ENCODE measurements at places on chromosomes 3 and 15.

GRCh38 chr15:79373113-79373512, 59.0 kb upstream of the MINAR1 start:
- no peak for DNase-seq

GRCh38 chr3:100682056-100682853, 27.0 kb upstream of the TFG start:
- DNase-seq, result no peak

GRCh38 chr3:103672346-103672745, 1237.5 kb downstream of the ZPLD1 start:
- no peak for DNase-seq

DNA sequence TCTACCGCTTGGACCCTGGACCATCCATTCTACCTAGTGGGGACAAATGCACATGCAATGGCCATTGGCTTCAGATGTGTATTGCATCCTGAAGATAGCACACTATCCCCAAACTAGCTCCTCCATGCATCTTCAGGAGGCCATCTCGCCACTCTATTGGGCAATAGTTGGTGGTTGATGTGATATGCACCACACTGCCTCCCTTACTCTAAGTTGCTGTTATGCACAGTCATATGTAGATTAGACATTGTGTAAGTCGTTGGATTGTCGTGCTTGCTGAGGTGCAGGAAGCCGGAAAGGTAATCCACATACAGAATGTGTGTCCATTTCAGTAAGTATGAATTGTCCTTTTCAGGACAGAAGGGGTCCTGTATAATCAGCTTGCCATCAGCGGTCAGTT, 26.7 kb upstream of the PLA2G4D start:
- no peak for DNase-seq

GRCh38 chr3:2525968-2526367, 427.3 kb downstream of the CNTN4 start:
- no peak for DNase-seq

- DNase-seq, result no peak
These were observed 39.7 kb downstream of the NBEAL2 start for GRCh38 chr3:47019201-47019600.

- peak; percentile 7 for DNase-seq
These were observed 228.7 kb upstream of the ZNF385D start for GRCh38 chr3:21979706-21980105.

DNA sequence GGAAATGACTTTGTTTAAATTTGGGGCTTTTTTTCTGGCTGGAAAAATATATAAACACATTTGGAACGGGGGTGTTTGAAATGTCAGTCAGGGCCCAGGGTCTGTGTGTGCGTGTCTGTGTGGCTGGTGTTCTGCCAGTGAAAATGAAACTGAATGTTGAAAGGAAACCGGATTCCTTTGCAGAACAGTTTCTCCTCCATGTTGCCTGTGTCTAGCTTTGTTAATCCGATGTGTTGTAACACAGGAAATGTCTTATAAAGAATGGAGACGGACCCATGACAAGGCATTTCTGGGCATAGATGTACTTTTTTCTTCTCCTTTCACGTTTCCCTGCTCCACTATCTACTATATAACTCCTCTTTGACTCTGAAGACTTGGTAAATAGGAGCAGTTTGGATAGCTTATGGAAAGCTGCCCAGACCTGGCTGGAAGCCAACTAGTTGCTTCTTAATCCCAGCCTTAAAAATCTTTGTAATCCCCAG, 2.8 kb downstream of the SQOR start:
- peak; percentile 60 for DNase-seq

GRCh38 chr3:61353382-61353781, 102.1 kb upstream of the FHIT start:
- DNase-seq, result no peak

DNA sequence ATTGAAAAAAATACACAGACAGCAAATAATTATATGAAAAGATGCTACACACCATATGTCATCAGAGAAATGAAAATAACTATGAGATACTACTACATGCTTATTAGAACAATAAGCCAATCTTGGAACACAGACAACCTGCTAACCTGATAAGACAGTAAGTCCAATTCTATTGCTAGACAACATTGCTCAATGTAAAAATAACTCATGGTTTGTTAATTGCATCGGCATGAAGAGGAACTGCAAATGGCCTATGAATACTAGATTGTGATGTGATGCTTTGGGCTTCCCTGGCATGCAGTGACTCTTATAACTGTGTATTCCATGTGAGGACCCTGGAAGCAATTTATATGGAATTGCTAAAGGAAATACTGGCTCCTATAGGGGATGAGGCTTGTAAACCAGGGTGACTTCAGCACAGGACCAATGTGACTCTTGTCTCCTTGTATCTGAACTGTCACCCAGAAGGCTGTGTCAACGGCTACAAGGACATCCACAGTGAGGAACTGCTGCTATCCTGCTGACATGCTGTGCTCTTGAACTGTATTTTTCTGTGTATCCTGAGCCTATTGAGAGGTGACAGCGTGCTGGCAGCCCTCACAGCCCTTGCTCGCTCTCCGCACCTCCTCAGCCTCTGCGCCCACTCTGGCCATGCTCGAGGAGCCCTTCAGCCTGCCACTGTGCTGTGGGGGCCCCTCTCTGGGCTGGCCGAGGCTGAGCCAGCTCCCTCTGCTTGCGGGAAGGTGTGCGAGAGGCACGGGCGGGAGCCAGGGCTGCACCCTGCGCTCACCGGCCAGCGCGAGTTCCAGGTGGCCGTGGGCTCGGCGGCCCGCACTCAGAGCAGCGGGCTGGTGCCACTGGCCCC, 385.7 kb downstream of the CNTN4 start:
- no peak for DNase-seq

DNA sequence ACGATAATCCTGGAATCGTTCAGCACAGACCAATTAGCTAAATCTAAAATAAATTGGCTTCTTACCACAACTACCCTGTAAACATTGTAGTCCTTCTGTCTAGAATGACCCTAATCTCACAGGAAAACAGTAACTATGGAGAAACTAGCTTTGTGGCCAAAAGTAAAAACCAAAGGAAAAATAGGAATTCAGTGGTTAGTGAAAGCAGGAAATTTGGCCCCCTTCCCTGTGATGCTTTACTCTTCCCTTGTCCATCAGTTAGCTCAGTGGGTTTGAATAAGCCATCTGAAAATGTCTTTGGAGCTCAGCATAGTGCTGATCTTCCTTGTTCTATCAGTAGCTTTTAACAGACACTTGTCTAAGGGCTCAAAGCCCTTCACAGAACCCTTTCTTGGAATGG, 1.6 kb downstream of the NMD3 start:
- DNase-seq, result peak; percentile 22

- DNase-seq, result no peak
These were observed 189.6 kb downstream of the ARRDC4 start for GRCh38 chr15:98150084-98150483.

DNA sequence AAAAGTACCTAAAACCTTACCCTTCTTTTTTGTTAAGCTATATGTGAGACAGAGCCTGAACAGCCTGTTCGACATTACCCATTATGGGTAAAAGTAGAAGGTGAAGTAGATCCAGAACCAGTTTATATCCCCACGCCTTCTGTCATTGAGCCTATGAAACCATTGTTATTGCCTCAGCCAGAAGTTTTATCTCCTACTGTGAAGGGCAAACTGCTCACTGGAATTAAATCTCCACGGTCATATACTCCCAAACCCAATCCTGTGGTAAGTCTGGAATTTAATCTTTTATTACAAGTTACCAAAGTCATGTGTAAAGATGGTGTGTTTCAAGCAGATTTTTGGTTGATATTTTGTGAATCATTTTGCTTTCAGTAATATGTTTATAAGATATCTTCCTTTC, 47.1 kb upstream of the MAPKBP1 start:
- peak; percentile 11 for DNase-seq
